Left ventricle myocardium superior (tissue), 1 donor: ENCODE measurements at places on chromosomes 13 and 19. TPM values are rescaled to one million over a fixed set of nuclear protein-coding genes. Genes with fewer than 3 reads are reported as not detected.

CPB2 gene
- total RNA-seq: not detected

GRCh38 chr19:17156947-17157302 is 58.2 kb upstream of the USE1 start:
- no peak for DNase-seq

GRCh38 chr19:1999856-2000515 is 15.5 kb downstream of the BTBD2 start:
- DNase-seq: no peak

- no peak for DNase-seq
Observed at GRCh38 chr13:46595885-46596275, 42.9 kb downstream of the LRCH1 start.

SIGLEC8 gene
- 0.15 TPM for total RNA-seq

TBXA2R gene
- 2.0 TPM for total RNA-seq

GRCh38 chr19:36775768-36776167 is 3.2 kb upstream of the ZNF850 start:
- peak; percentile 59 for DNase-seq

DNA sequence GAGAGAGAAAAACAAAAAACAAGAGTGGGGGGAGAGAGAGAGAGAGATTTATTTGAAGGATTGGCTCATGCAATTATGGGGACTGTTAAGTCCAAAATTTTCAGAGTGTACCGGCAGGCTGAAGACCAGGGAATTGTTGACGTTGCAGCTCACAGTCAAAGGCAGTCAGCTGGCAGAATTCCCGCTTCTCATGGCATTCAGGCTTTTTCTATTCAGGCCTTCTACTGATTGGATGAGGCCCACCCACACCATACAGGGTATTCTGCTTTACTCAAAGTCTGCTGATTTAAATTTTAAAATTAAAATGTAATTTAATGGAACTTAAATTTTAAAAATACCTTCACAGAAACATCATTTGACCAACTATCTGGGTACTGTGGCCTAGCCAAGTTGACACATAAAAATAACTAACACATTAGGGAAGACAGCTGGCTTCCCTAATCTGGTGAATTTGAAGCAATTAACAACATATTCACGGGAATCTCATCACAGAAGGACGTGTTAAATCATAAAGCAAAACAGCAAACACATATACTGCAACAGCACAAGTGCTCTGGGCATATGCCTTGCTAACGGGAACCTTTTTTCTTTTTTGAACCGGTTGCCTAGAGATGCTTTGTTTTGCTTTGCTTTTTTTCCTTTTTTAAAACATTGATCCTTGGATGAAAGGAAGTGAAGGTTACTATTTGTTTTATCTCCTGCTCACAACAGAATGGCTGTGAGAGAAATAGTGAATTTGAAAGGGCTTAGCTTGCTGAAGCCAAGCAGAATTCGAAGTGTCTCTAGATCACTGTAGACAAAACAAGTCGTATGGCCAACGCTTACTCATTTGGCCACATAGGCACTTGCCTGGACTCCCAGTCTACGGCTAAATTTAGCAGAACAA is 505.1 kb downstream of the IRS2 start:
- DNase-seq: no peak
